ENCODE measurements at places on chromosomes 13 and 19. TPM values are rescaled to one million over a fixed set of nuclear protein-coding genes. Genes with fewer than 3 reads are reported as not detected.

The TEX26 gene
- total RNA-seq = not detected

The NXNL1 gene
- total RNA-seq = not detected

The PALM3 gene
- 6.7 TPM for total RNA-seq

- no peak for DNase-seq
Observed at GRCh38 chr13:40987606-40988280, 31.4 kb downstream of the ELF1 start.

Data from glutamatergic neuron (in vitro differentiated cells).